ENCODE measurements at places on chromosomes 1 and 21.

- no peak for DNase-seq
Observed at GRCh38 chr21:28063241-28064216, 929.1 kb downstream of the LTN1 start.

DNA sequence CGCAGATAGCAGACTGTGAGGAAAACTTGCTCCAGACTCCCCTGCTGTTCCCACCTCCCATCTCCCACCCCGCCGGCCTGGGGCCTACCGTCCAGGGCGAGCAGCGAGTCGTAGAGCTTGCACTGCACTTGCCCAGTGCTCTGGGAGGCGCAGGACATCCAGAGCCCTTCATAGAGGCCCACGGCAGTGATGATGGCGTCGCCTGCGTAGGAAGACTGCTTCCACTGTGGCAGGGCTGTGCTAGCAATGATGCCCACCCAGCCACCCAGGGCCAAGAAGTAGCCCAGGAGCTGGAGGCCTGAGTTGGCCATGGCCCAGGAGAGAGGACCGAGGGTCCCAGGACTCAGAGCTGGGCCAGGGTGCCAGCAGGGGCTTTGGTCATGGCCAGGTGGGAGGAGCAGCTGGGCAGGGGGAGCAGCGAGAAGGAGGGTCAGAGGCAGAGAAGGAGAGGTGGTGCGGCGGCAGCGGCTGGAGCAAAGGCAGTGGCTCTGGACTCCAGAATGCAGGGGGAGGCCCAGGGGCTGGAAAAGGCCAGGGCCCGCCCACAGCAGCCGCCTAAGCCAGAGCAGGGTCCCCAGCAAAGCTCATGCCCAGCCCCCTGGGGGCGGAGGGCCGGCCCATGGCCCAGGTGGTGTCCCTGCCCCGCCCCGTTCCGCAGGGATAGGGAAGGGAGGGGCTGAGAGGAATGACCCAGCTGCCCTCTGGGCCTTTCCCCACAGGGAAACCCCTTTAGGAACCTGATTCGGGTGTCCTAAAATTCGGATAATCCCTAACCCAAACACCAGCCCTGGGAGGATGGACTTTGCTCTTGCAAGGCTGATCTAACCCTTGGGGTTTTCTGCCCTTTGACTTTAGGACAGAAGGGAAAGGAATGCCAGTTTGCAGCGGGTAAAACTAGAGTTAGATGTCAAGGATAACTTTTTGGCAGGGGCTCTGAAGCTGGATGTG, at the start of gene CLDN19:
TSS of gene CLDN19 (minus strand) at position 484 of the 948 bp plus-strand sequence. CDS start at position 311, 173 bp downstream.
- DNase-seq, result no peak

DNA sequence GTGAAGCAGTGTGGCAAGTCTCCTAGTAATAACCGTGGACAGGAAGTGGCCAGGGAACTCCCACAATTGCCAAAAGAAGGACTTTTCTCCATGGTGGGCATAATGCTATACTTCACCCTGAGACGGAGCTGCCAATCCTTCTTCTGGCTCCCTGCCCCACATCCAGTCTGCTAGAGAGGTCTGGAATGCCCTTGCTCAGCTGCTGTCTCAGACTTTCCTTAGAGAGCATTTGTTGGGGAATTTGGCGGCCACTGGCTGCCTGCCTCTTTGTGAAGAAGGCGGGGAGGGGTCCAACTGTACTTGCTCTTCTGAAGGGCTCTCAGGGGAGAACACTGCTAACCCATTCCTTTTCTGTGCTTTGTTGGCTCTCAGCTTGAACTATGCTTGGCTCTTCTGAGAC, 123.7 kb upstream of the EDN2 start:
- no peak for DNase-seq

DNA sequence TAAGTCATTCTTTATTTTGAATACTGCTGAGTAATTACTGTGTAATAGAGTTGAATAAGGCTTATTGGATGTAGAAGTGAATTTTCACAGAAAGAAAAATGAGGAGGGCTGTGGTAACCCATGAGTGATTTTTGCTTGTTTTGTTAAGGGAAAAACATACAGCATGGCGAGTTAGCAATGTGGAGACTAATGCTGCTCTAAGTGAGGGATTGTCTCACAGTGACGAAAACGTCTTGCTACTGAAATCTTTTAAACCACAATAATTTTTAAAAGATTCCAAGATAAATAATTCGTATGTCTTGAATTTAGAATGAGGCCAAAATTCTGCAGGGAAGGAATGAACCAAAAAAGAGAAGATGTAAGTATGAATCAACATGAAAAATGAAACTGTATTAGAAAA, 16.2 kb upstream of the PLA2G4A start:
- no peak for DNase-seq

DNA sequence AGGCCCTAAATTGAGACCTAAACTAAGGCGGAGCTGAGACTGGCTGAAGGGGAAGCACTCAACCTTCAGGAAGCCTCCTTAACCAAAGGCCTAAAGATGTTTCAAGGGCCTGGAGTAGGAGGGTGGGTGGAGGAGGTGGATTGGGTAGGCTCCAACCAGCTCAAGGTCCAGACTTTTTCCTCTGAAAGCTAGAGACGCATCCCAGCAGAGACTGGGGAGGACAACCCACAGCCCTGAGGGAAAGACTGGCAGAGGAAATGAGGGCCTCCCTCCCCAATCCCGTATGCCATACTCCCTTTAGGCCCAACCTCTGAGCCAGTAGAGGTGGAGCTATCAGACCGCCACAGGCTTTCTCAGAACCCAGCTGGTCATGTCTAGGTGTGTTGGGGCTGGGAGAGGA, 1.1 kb downstream of the ECM1 start:
- DNase-seq, result no peak

- no peak for DNase-seq
Observed at GRCh38 chr1:50852889-50853288, 107.2 kb downstream of the FAF1 start.

DNA sequence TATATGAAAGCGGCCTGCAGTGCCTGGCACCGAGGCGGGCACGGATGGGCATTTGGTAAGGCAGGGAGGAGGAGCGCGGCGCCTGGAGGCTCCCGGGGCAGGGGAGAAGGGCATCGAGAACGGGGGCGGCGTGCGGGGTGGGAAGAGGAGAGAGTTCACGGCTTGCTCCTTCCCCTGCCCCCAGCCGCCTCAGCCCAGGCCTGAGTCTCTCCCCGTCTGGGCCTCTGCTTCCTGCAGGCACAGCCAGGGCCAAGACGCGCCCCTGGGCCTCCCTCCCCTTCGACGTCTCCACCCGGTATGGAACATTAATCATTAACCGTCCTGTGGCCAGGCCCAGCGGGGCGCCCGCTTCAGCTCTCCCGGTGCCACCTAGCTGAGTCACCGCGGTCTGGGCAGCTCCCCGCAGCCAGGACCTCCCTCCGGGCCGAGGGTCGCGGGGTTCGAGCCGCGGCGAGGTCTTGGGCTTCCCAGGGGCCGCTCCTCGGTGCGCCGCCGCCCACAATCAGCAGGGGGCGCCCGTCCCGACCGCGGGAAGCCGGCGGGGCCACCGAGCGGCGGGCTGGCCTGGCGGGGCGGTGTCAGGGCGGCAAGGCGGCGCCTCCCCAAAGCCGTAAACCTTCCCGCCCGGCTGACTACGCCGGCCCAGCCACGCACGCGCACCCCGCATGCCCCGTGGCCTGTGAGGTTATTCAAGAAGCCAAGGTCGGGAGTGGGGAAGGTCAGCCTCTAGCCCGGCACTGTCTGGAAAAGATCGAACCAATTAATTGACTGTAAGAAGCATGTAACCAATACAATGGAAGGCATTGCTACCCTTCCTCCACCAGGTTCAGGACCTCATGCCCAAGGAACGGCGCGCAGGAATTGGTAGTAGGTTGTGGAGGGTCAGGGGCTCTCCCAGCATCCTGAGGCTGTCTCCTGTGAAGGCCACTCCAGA, 23.4 kb upstream of the RD3 start:
- peak; percentile 67 for DNase-seq

- no peak for DNase-seq
Observed at GRCh38 chr1:100065183-100065968, 67.4 kb downstream of the SASS6 start.

DNA sequence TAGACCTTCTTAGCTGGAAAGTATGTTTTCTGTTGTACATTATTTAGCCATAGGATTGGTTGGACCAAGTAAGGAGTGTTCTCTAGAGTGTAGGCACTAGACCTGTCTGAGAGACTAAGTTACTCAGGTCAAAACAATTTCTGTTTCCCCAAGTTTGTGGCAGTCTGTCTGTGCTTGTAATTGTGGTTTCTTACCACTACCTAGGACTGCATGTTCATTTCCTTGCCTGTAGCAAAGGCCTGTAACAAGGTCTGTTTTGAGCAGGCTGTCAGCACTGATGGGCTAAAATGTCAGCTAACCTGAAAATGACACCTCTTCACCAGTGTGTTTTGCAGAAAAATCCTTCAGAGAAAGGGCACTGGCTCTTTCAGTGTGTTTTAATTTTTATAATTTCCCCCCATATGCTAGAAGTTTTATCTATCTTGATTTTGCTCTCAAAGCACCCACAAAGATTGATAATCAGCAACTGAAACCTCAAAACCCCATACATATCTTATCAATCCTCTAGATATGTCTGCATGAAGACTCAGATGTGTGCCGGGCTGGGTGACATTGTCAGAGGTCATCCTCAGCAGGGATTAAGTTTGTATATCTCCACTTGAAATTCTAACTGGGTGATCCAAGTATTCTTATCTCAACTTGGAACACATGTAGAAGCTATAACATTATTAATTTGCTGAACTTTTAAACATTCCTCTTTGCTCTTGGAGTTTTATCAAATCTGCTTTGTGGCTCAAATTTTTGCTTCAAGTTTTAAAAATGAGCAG, 50.7 kb upstream of the ST6GALNAC3 start:
- no peak for DNase-seq

DNA sequence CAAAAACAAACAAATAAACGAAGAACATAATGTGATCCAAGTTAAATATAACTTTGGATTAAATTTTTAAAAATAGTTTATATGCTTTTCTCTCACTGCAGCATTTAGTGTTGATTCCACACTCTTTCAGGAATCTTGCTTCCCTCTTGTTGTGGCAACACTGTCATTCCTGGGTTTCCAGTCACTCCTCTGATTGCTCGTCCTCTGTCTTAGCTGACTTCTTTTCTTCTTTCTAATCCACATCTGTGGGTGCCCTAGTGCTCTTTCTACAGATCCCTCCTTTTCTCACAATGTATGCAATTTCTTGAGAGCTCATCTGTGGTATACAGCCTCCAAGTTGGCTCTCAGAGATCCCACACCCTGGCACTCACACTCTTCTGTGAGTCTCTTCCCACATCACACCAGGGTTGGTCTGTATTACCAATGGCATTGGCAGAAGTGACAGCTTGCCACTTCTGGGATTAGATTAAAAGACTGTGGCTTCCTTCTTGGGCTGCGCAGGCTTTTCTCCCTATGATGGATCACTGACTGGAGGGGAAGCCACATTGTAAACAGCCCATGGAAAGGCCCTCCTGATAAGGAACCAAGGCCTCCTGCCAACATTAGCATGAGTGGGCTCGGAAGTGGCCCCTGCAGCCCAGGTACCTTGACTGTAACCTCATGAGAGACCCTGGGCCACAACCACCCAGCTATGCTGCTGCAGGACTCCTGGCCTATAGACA, 11.5 kb upstream of the MYOC start:
- no peak for DNase-seq

- DNase-seq, result no peak
Observed at GRCh38 chr1:6523566-6523965, 30.7 kb downstream of the NOL9 start.

GRCh38 chr1:208158640-208159554, 85.3 kb downstream of the PLXNA2 start:
- no peak for DNase-seq

DNA sequence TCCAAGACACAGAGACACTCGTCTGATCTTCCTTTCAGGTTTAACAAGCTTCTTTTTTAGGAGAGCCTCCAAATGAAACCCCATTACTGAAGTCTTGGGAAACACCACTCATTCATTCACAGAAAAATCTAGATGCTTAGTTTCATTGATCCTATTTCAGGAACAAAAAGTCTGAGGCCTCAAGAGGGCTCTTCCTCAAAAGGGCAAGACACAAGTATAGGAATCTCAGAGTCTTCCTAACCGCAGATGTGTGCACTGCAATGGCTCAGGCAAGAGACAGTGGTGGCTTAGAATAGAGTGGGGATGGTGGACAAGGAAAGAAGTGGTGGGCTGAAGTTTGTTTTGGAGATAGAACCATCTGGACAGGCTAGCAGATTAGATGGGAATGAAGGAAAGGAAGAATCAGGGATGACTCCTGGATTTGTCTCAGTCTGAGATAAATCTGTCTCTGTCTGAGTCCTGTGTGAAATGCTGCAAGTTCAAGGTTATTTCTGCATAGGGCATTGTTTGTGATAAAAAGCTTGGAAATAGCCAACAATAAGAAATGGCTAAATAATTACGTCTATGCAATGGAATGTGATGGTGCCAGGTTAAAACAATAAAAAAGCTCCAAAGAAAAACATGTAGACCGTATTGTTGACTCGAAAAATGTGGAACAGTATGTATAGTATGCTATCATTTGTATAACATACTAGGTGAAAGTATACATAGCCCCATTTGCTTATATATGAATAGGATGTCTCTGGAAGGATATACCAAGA, 8.9 kb upstream of the CTSE start:
- DNase-seq, result no peak

- DNase-seq, result no peak
Observed at GRCh38 chr21:41706263-41706639, 60.6 kb downstream of the RIPK4 start.

- DNase-seq, result no peak
Observed at GRCh38 chr1:81792184-81792583, 8.6 kb upstream of the ADGRL2 start.

DNA sequence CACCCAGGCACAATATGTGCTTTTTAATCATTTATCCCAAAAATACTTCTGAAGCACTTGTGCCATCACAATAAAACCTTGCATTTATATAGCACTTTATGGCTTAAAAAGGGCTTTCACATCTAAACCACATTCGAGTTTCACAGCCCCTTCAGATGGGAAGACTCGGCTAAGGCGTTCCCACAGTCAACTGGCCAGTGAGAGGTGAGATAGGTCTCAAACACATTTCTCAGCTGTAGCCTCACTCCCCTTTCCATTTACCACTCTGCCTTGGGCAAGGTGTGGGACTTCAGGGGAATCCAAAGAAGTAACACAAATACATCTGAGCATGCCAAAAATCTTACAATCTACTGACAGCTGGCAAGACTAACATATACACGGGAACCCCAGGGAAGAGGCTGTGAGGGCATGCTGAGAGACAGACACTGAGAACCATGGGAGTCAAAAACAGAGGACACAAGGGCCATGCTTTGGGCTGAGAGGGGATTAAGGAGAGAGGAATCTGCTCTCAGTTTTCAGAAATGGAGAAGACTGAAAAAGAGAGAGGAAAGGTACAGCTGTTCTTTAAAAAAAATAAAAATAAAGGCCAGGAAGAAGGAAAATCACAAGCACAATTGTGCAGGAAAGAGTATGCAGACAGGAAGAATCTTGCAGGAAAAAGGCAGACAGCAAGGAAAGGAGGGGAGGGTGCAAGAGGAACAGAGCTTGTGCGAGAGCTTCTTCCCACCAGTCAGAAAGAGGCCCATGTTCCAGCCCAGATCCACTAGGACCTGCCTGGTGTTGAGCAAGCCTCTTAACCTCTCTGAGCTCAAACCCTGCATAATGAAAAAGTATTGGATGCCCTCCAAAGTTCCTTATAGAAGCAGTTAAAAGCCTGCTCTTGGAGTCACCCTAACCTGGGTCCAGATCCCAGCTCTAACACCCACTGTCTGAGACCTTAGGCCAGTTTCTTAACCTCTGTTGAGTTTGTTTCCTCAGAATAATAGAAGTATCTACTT, 73.5 kb downstream of the JAK1 start:
- no peak for DNase-seq

GRCh38 chr1:51439053-51439452, 80.0 kb downstream of the EPS15 start:
- DNase-seq, result no peak

All from stimulated activated CD4-positive, alpha-beta T cell treated with anti-CD3 and anti-CD28 coated beads, Interleukin-2, amount 100 ng/mL, for 4 hours (primary cell).